ENCODE measurements at places on chromosomes 16 and 17.

DNA sequence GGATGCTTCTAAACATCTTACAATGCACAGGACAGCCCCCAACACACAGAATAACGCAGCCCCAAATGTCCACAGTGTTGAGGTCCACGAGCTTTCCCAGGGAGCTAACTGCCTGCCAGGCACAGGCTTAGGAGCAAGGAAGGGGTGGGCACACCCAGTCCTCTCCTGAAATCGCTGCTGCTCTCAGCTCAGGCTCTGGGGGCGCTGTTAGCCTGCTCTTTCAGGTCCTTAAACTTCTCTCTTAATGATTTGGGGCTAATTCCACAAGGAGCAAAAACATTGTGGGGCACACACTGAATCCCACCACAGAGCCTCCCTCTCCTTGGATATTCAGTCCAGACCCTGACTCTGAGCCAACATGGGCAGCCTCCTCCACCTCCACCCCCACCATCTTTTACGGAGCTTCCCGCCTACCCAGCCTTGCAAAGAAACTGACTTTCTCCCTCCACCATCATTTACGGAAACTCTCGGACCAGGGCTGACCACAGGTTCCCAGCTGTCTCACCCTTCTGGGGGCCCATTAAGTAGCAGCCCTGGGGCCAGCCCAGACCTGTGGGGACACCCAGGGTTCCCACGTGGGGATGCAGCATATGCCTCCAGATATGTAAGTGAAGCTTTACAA lies 1.1 kb downstream of the CD300H start:
- no peak for DNase-seq

DNA sequence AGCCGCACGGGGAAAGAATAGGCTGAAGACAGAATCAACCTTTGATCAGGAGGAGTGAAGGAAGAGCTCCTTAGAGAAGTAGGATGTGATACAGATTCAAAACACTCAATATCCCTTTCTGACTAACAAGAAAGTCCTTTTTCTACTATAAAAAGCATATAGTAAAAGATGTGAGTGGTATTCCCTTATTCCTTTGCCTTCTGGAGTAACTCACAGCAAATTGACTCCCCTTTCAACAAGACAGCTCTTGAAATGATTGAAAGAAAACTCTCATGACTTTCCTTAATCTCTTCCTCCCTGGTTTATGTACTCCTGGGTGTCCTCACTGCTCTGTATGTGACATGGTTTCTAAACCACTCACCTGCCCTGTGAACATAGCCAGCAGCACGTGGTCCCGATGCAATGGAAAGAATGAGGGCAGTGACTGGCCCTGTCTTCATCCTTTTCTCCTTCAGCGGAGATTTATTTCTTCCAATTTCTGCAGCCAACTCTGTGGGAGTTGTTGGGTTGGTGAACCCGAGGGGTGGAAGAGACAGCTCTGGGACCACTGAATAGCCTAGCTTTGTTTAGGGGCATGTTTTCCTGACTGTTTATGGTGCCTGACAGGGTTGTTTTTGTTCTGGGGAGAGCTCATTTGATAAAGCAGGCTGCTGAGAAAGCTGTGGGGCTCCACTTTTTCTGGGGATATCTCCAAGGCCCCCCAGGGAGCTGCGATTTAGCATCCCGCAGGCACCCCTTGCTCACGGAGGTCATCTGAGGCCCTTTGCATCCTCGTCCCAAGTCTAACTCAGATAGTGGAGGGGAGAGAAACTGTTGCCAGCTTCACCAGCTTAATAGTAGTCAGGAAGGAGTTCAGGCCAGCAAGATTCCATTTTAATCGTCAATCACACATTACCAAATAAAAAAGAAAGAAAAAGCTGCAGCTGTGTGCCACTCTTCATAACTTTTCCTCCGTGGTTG lies 46.7 kb downstream of the MAP2K6 start:
- no peak for DNase-seq

DNA sequence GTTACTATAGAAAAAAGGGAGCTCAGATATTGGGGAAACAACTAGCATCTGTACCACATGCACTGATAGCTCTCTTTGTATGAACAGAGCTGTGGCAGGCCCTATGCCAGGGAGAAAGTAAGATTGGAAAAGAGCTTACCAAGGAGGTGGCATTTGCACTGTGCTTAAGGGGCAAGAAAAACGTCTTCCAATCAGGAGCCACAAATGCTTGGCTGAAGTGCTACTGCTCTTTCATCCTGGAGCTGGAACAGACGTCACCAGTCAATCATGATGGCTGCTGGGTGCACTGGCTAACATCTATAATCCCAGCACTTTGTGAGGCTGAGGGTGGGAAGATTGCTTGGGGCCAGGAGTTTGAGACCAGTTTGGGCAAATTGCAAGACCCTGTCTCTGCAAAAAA lies 218.5 kb downstream of the SEC14L1 start:
- no peak for DNase-seq

- DNase-seq: peak; percentile 50
Measured at GRCh38 chr16:59593194-59593661, 859.1 kb upstream of the GOT2 start.

DNA sequence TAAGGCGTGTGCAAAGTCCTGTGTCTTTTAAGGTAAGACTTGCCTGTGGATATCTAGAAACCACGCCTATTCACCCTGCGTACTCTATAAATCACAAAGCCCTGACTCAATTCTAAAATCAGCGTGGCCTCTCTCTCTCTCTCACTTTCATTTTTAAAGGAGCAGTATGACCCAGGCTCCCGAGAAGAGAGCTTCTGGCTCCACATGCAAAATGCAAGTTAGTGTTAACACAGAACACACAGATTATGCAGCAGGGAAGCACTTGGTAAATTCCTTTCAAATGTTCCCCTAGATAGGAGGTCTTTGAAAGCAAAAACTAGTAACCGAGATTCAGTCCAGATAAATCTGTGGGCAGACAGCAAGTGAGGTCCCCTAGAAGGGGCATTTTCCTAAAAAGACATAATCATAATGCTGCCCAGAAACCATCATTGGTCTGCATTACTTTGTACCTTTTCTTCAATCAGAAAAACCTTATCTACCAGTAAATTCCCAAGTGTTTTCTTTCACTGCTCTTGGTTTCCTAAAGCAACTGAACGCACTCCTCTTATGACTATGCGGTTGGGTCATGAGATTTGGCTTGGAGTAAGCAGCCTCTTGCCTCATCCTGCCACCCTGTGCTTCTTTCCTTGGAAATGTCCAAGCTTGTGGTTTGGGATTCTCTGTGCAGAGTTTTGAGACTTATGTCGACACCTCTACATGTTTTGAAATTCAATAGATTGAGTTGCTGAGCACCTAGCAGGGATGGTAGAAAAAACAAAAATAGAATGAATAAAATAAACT lies 31.7 kb upstream of the KCNJ2 start:
- DNase-seq: peak; percentile 87

- no peak for DNase-seq
Measured at GRCh38 chr16:85885537-85885936, 13.4 kb upstream of the IRF8 start.

GRCh38 chr16:8831871-8832716 lies 34.5 kb downstream of the PMM2 start:
- no peak for DNase-seq

DNA sequence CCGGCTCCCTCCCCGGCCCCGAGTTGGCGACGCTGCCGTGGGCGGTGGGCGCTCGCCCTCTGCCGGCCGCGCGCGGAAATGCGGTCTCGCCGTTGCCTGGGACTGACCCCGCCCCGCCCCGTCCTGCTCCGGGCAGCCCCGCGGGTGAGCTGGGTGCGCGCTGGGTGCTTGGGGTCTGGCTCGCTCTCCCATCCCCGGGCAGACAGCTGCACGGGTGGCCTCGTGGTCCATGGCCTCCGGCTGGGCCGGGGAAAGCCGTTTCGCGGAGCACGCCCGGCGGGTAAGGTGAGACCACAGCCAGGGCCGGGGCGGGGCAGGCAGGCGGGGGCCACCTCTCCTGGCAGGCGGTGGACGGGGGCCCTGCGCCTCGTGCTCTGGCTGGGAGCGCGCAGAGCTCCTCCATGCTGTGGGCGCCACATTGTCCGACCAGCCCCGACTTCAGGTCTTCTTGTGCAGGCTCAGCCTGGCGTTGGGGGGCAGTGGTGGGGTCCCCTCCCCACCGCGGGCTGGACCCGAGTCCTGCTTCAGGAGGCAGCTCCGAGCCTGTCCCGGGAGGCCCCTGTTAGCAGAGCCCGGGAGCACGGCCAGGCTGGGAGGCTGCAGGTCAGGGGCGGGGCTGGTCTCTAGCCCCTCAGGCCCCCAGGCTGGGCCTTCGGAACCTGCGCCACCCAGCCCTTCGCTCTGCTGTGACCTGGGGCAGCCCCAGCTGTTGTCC lies 7.0 kb upstream of the C1QTNF8 start:
- no peak for DNase-seq

GRCh38 chr17:63682441-63682840 lies 17.5 kb downstream of the LIMD2 start:
- no peak for DNase-seq

- DNase-seq: no peak
Measured at GRCh38 chr17:7208027-7208571, 11.5 kb downstream of the DLG4 start.

DNA sequence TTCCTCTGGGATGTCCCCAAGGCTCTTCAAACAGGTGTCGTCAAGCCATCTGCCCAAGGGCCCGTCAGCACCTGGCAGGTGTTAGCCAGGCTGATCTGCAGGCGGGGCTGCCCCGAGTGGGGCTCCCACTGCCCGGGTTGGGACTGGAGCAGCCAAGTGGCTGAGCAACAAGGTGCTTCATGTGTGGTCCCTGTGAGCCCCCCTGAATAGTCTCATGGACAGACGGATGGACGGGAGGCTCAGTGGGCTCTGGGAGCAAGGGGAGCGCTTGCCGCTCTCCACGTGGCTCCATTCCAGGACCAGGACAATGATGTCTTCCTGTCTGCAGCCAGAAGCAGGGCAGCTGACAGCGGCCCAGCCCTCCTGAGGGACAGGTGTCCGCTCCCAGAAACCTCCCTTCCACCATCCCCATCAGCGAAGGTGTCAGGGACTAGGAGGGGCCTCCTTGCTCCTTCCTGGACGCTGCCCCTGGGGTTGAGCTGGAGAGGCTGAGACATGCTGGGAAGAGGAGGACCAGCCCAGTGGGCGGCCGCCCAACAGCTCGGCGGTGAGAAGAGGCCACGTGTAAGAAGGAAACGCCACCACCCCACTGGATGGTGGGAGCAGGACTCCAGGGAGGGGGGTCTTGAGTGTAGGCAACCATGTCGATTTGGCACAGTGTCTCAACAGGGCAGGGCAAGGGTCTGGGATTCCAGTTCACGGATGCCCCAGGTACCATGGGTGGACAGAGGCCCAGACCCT lies 9.6 kb downstream of the SNAI3 start:
- DNase-seq: no peak

GRCh38 chr17:27576477-27577083 lies 54.4 kb upstream of the LGALS9 start:
- no peak for DNase-seq

- DNase-seq: no peak
Measured at GRCh38 chr16:82658796-82659195, 32.0 kb downstream of the CDH13 start.

GRCh38 chr17:80475910-80476876 lies at the start of gene NPTX1:
Gene NPTX1, minus strand, starts transcription at chr17:80476607. Its CDS starts 161 bp downstream, at chr17:80476446.
- DNase-seq: no peak

- no peak for DNase-seq
Measured at GRCh38 chr16:46982335-46982734, 8.9 kb upstream of the DNAJA2 start.

DNA sequence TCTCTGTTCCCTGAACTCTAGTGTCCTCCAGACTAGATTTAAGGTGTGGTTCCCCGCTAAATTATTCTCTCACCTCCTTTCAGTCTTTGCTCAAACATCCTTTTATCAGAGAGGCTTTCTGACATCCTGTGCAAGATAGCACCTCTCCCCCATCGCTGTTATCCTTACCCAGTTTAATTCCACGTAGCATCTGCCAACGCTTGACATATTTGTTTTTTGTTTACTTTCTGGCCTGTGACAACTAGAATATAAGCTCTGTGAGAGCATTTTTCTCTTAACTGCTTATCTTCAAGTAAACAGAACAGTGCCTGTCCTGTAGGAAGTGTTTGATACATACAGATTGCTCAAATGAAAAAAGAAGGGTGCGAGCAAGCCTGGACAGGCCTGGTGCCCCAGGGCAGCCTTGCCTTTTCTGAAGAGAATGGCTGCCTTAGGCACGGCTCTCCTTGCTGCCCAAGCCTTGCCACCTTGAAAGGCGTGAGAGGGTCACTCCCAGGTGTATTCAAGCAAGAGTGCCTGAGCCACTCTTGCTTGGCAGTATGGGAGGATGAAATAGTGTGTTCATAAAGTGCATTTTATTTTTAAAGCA lies 9.7 kb downstream of the DYNLL2 start:
- no peak for DNase-seq

- DNase-seq: no peak
Measured at GRCh38 chr17:77863814-77864161, 94.7 kb upstream of the TNRC6C start.

DNA sequence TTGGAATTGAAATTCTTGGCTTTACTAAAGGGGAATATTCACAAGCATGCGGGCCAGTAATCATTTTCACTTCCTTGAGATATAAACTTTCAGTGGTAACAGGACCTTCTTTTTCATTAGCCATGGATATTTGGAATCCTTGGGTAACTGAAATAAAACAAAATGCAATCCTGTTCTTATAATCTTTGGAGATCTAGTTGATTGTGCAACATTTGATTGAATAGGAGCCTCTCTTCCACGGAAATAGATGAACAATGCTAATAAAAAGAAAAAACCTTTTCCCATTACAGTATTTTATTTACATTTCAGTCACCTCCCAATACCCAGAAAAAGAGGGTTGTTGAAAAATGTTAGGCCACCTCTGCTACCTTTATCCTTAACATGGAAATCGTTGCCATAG lies 225.6 kb downstream of the MAP2K6 start:
- no peak for DNase-seq

- DNase-seq: no peak
Measured at GRCh38 chr16:11677451-11677951, 9.2 kb downstream of the SNN start.

GRCh38 chr17:58376472-58377000 lies 24.5 kb upstream of the SUPT4H1 start:
- DNase-seq: no peak

Data from astrocyte of the spinal cord (primary cell).